ENCODE measurements at places on chromosomes 2 and 18.

DNA sequence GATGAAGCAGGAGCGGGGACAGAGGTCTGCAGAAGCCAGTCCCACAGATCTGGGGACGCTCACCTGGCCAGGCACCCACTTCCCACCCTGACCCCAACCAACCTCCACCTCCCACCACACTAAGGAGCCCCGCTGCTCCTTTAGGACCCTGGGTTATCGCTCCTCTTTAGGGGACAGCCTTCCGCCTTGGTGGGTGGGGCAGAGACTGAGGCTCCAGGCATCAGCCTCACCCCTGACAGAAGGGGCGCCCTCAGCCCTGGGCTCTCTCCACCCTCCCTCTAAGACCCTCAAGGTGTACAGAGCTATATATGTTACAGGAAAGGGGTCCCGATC, 33.5 kb upstream of the SLC66A3 start:
- no peak for DNase-seq

DNA sequence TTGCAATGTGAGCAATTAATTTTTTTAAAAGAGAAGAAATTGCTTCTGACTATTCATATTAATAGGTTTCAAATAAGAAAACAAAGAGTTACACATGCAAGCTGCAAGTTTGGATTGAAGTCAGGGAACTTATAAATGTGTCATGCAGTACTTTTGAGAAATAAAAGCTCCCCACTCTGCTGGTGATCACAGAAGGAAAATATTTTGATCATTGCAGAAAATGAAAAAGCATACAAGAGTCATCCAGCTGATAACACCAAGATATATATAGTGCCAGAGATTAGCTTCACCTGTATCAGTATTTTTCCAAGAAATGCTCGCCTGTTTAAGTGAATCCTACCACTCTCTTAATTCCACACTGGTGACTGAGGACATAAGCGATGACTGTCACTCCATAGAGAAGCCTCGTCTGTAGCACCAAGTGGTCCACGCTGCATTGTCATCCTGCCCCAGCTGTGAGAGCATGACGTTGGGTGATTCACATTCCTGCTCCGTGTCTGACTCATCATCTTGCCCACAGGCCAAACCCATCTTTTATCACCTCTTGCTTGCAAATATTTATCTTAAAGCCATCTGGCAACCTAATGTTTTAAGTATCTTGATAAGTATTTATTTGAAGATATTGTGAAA, 178.0 kb downstream of the ASXL3 start:
- no peak for DNase-seq

- no peak for DNase-seq
These were observed 26.8 kb upstream of the DCC start for GRCh38 chr18:52313213-52313612.

DNA sequence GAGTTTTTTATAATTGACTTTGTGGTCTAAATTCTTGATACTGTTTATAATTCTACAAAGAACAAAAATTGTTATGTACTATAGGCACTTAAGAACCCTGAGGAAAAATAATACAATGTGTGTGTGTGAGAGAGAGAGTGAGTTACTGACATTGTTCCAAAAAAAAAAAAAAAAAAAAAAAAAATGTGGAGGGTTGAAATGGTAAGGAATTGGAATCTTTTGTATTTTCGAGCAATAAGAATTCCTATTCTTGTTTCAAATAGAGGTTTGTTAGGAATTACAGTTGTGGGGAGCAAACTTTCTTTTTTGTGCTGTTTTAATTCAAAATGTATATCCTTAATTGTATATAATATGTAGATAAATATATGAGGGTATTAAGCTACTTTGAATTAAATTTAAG, 45.7 kb downstream of the VAPA start:
- no peak for DNase-seq

DNA sequence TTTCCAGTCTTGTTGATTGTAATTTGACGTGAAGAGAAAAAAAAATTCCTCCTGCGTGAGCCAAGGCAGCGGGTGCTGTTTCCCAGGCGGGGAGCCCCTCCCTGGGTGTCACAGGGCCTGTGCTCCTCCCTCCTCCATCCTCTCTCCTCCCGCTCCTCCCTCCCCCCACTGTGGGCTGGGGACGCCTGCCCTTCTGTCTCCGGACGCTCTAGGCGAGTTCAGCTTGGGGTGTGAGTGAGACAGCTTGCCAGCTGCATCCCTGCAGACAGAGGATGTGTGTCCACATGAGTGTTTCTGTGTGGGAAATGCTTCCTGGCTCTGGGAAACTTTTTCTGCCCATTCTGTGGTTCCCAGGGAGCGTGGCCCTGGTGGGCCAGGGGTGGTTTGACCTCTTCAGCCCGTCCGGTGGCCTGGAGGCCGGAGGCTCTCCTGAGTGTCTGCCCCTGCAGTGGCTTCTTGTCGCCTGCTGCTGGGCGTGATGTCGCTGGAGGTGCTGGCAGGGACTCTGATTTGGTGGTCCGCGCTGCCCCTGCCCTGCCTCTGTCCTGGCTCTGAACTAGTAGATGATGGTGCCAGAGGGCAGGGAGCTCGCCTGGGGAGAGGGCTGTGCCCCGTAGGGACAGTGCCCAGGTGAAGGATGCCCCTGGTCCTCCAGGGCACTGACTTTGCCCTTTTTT, 96.4 kb downstream of the USP40 start:
- no peak for DNase-seq

- no peak for DNase-seq
These were observed 78.3 kb downstream of the MBP start for GRCh38 chr18:77054288-77054605.

DNA sequence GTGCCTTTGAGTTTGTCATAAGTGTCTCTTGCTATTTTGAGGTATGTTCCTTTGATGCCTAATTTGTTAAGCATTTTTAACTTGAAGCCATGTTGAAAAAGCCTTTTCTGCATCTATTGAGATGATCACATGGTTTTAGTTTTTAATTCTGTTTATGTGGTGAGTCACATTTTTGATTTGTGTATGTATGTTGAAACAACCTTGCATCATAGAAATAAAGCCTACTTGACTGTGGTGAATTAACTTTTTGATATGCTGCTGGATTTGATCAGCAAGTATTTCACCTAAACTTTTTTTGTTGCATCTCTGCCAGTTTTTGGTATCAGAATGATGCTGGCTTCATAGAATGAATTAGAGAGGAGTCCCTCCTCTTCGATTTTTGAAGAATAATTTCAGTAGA, 469.7 kb downstream of the CDH2 start:
- no peak for DNase-seq
